GDM1 (cell line): ENCODE measurements at places on chromosomes 7 and 10.

GRCh38 chr7:108253275-108254044, 123.3 kb upstream of the LAMB4 start:
- DNase-seq, result no peak

DNA sequence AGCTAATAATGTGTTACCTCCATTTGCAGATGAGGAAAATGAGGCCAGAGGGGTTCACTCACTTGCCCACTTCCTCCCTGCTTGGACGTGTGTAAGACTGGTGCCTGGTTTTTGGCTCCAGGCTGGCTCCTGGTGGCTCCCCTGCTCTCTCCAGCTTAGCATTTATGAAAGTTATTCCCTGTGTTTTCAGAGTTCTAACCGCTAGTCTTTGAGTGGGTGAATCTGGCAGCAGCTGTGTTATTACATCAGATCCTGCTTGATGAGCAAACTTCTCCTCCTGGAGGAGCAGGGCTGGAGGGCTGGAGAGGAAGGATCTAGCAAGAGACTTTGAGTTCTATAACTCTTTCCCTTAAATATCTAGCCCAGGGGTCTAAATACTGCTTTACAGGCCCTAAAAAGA, 80.9 kb upstream of the AGBL3 start:
- no peak for DNase-seq

DNA sequence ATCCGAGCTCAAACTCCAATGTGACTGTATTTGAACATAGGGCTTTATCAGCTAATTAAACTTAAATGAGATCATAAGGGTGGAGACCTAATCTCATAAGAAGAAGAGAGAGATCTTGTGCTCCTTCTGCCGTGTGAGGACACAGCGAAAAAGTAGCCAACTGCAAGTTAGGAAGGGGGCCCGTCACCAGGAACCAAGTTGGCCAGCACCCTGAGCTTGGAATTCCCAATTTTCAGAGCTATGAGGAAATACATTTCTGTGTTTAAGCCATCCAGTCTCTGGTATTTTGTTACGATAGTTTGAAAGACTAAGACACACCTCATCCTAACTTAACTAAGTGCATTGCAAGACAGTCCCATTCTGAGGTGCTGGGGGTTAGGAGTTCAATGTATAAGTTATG, 14.1 kb upstream of the WDR86 start:
- DNase-seq, result no peak

GRCh38 chr7:27916372-27916771, 176.4 kb downstream of the TAX1BP1 start:
- DNase-seq, result no peak

GRCh38 chr7:110296321-110296720, 794.6 kb upstream of the LRRN3 start:
- DNase-seq, result no peak

DNA sequence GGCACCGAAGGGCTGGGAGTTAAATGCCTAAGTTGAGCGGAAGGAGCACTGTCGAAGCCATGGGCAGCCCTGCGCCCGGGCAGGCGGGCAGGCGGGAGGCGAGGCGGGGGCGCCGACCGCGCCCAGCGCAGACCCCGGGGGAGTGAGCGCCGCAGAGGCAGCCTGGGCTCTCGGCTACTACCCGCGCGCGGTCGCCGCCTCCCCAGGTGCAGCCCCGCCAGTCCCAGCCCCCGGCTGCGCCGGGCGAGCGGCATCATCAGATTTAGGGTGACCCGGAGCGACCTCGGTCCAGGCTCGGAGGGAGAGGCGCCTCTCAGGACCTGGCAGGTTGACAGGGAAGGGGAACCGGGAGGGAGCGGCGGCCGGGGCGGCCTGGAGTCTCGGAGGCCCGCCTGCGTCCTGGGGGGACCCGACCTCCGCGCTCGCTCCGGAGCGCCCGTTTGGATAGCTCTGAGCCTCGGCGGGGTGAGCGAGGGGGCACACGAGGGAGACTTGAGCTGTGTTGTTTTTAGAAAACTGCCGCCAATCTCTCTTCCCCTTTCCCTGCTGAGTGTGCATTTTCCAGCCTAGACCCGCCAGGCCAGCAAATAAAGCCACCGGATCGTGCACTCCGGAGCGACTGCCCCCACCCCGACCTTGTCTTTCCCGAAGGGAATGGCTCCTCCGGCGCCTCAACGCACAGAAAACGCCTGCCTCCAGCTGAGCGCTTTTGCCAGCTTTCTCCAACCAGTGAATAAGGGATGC, 2.3 kb upstream of the NRP1 start:
- no peak for DNase-seq

DNA sequence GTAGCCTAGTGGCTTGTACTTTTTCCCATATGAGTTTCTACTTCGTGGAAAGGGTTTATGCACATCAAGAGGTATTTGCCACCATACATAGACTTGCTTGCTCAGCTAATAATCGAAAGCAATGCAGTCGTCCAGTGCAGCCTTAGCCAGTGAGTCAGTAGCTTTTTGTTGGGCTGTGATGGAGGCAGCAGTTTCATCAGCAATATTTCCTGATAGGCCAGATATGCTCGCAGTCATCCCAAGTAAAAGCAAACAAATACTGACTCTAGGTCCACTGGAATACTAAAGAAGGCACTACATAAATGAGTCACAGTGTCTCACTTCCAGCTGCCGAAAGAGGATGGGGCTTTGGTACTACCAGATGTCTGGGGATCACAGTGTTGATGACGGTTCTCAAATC, 2.1 kb upstream of the BNIP3 start:
- no peak for DNase-seq
